ENCODE measurements at places on chromosomes 1 and 21. TPM values are rescaled to one million over a fixed set of nuclear protein-coding genes. Genes with fewer than 3 reads are reported as not detected.

The COL6A1 gene
- total RNA-seq = 760 TPM

The C1orf226 gene
- total RNA-seq = not detected

GRCh38 chr21:31455506-31455905 lies 111.4 kb upstream of the TIAM1 start:
- DNase-seq = no peak

DNA sequence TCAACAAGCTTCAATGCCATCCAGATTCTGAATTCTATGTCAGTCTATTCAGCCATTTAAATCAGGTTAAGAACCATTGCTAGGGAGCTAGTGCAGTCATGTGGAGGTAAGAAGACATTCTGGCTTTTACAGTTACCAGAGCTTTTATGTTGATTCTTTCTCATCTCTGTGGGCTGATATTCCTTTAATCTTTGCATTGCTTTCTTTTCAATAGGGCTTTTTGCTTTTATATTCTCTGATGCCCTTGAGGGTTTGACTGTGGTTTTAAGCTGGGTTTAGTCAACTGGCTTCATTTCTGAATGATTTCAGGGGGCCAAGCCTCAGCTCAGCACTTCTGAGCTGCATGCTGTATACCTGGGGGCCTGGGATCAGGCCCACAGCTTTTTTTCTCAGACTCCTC lies 51.0 kb upstream of the GORAB start:
- no peak for DNase-seq

GRCh38 chr1:34683616-34684015 lies 71.2 kb upstream of the GJB5 start:
- no peak for DNase-seq

Measured in RPMI7951 (cell line).